ENCODE measurements at places on chromosomes 6 and 20.

GRCh38 chr20:2750491-2751251 lies 49.8 kb downstream of the CPXM1 start:
- DNase-seq, result peak; percentile 84

DNA sequence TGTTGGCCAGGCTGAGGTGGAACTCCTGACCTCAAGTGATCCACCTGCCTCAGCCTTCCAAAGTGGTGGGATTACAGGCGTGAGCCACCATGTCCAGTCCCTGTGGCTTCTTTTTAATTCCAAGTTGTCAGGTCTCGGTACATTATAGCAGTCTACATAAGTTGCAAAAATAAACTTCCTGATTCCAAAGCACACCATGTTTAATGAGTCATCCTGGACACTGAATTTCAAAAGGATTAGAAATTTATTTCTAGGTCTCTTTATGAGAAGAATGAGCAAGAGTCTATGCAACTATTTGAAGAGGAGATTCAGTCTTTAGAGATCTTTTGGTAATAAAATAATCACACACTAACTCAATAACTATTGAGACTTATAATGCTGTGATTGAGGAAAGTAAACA lies 63.9 kb upstream of the MCHR2 start:
- DNase-seq, result no peak

GRCh38 chr20:23344336-23344735 lies 6.3 kb upstream of the NXT1 start:
- no peak for DNase-seq

DNA sequence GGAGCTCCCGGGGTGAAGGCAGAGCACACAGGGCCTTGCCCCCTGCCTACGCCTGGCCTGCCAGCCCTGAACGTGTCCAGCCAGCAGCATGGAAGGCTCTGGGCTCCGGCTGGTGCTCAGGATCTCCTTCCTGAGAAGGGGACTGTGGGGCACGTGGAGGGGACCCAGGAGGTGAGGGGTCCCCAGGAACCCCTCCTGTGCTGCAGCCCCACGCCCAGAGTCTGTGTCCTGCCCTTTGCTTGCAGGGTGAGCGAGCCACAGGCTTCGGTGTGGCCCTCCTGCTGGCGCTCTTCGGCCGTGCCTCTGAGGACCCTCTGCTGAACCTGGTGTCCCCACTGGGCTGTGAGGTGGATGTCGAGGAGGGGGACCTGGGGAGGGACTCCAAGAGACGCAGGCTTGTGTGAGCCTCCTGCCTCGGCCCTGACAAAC lies 22.3 kb downstream of the NPEPL1 start:
- DNase-seq, result no peak

DNA sequence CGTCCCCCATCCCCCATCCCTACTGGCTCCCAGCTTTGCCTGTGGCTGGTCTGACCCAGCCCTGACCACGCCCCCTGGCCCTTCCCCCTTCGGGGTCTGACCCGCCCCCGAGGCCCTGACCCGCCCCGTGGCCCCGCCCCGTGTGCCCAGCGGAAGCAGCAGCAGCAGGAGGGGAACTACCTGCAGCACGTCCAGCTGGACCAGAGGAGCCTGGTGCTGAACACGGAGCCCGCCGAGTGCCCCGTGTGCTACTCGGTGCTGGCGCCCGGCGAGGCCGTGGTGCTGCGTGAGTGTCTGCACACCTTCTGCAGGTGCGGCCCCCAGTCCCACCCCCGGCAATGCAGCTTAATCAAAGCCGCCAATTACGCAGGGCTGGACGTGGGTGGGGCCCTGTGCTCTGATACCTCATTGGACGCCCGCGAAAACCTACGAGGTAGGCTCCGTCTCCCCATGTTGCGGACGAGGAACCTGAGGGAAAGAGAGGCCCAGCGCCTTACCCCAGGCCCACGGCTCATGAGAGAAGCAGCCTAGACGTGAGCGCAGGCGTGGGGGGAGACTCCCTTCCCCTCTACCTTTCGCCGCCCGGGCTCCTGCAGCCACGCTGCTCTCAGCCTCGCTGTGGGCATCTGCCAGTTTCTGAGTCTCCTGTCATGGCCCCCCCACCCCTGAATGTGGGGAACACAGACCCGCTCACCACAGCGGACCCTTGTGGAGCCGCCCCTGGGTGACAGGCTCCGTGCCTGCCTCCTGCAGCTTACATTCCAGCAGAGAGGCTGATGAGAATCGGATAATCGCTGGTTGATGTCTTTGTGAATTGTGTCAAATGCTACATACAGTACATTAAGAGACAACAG lies 12.8 kb downstream of the RBCK1 start:
- DNase-seq, result no peak

DNA sequence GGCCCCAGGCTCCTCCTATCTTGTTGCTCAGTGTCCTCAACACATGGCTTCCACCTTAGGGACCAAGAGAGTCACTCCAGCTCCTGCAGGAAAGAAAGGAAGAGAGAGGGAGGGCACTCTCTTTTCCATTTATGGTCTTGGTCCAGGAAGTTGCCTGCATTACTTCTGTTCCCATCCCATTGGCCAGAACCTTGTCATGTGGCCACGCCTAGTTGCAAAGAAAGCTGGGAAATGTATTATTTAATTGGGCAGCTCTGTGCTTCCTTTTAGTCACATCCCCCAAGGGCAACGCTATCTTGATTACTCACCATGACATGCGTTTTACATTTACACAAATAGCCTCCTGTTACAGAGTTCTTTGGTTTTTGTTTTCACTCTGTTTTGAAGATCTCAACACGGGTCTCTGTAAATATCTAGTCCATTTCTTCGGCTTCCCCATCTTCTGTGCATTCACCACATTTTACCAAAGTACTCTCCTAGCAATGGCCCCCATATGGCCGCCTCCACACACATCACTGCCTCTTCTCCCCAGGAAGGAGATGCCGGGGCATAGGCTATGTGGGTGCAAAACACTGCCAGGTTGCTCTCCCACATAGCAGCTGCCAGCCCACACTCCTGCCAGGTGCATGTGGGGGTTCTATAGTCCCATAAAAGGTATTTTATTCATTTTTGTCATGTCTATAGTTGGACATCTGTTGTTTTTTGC lies 35.7 kb upstream of the ZMYND8 start:
- DNase-seq, result no peak

DNA sequence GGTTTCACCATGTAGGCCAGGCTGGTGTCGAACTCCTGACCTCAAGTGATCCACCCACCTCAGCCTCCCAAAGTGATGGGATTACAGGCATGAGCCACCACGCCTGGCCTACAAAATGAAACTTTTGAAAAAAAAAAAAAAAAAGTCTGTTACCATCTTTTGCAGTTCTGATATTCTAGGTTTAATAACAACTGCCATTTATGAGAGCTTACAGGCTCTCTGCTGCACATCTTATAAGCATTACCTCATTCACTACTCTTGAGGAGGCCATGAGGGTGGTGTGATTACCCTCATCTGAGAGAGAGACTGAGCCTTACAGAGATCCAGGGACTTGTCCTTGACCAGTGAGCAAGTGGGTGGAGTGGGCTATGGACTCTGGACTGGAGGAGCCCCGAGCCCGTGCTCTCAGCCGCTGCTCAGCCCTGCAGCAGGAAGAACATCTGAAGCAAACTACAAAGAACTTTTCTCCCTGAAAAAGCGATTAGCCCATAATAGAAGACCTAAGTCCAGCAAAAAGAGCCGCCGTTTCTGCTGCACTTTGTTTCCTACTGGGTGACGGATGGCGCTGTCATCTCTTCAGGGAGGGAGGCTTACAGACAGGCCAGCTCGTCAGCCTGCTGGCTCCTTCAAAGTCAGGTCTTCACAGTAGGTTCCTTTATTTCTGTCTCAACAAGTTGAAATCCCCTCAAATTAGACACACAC lies 119.8 kb upstream of the AKAP12 start:
- no peak for DNase-seq

DNA sequence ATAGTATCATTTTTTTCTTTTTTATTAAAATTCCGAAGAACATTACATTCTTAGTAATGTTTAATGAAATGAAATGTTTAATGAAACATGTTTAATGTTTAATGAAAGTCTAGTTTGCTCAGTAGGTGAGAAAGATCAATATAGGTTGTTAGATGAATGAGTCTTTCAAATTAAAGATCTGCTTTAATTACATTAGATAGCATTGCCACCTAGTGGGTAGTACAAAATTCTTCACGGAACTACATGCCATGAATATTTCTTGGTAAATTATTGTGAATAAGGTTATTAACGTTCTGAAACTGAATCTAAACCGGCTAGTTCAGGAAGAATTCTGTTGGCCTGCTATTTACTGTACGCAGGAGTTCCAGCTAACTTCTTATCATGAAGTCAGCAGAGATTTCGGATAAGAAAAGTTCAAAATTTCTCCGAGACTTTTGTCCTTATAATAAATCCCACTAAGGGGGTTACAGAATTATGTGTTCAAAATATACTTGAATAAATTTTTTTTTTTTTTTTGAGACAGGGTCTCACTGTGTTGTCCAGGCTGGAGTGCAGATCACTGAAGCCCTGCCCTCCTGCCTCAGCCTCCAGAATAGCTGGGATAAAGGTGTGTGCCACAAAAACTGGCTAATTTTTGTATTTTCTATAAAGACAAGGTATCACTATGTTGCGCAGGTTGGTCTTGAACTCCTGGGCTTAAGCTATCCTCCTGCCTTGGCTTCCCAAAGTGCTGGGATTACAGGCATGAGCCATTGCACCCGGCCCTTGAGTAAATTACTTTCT lies 7.9 kb upstream of the GMNN start:
- DNase-seq, result no peak

DNA sequence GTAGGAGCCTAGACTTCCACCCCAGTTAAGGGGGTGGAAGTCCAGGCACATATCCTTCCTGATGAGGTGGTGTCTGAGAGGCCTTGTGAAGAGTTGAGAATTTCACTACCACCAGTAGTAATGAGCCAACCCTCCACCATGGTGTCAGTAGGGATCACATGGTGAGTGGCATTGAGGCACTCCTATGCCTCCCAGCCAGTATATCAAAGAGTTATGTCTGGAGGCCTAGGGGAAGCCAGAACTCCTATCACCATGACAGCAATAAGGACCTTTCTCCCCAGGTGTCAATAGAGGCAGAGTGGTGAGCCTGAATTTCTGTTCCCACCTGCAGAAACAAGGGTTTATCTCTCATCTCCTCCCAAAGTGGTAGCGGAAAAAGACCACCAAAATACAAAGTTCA lies 106.6 kb upstream of the ADTRP start:
- no peak for DNase-seq

DNA sequence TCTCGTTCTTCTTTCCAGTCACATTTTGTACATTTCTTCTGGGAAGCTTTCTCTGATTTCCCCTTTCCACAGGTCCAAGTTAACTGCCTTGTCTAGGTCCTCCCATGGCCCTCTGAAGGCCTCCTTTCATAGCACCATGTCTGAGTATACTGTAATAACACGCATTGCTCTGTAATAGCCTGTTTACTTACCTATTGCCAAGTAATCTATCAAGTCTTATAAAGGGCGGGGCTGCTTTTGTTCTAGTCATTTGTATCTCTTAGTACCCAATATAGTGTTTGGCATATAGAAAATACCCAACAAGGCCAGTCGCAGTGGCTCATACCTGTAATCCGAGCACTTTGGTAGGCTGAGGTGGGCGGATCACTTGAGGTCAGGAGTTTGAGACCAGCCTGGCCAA lies 17.9 kb downstream of the PTPN1 start:
- no peak for DNase-seq

DNA sequence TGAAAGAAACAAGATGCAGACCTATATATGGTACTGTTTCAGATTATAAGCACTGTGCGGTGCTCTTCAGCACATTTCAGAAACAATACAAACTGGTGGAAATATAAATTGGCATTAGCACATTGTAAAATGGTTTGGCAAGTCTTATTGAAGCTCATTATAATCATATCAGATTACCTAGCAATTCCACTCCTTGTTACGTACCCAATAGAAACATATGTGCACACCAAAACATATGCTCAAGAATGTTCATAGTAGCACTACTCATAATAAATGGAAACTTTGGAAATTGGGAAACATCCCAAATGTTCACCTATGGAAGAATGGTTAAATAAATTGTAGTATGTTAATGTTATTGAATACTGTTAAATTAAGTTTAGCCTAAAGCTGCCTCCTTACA lies 54.9 kb upstream of the PLEKHG1 start:
- no peak for DNase-seq

DNA sequence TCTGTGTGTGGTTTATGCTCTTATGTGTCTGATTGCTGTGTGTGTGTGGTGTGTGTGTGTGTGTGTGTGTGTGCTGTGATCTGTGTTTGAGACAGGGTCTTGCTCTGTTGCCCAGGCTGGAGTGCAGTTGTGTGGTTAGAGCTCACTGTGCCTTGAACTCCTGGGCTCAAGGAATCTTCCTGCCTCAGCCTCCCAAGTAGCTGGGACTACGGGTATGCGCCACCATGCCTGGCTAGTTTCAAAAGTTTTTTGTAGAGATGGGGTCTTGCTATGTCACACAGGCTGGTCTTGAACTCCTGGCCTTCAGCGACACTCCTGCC lies 3.4 kb upstream of the ZNF512B start:
- DNase-seq, result no peak

DNA sequence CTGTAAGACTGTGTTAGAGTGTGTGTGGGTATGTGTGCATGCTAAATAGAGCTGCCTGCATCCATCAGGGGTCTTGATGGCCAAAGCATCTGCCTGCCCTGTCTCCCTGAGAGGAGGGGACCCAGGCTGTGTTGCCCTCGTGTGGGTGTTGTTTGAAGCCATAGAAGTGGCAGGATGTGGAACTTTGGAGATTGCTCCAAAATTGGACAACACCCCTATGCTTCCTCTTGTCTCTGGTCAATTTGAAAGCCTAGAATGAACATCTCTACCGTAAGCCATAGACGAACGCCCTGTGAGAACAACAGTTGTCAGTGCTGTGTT lies 82.6 kb downstream of the ASXL1 start:
- DNase-seq, result no peak

GRCh38 chr20:22688485-22688884 lies 104.1 kb upstream of the FOXA2 start:
- DNase-seq, result no peak

DNA sequence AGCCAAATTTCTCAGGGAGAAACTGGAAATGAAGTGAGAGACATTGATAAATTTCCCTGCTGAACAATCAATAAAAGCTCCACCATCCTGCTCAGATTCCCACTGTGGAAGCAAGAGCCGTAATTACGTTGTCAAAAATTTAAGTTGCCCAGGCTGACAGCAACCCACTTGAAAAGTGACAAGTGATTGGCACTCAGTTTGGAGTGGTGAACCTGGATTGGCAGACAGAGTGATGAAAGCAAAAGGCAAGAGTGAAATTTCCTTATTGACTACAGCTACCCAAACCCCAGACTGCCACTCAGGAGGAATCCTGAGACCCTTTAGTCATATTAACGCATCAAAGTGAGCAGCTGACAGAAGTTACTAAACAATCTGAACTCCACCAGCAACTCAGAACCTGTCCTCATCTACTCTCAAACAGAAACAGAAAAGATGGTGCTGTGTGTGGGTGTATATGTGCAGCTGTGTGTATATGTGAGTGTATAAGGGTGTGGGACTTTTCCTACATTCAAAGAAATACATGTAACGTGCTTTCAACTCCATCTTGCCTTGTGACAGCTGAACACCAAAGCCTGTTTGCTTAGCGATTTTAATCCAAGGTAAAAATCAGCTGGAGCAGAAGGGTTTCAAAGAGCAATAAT lies 157.4 kb downstream of the PKHD1 start:
- DNase-seq, result no peak

- DNase-seq, result no peak
These were observed 11.8 kb downstream of the TMEM14B start for GRCh38 chr6:10759312-10759839.

- no peak for DNase-seq
These were observed 57.7 kb downstream of the ZDHHC14 start for GRCh38 chr6:157438611-157439111.

- DNase-seq, result no peak
These were observed 131.0 kb downstream of the ID4 start for GRCh38 chr6:19968201-19968600.

Data from lower lobe of right lung (tissue), 2 donors.